ENCODE measurements at places on chromosomes 3 and 15.
A peak's percentile ranks its signal among the peaks of the same experiment; 100 is the strongest.

- no peak for DNase-seq
These were observed 15.4 kb downstream of the ANPEP start for GRCh38 chr15:89799011-89799911.

DNA sequence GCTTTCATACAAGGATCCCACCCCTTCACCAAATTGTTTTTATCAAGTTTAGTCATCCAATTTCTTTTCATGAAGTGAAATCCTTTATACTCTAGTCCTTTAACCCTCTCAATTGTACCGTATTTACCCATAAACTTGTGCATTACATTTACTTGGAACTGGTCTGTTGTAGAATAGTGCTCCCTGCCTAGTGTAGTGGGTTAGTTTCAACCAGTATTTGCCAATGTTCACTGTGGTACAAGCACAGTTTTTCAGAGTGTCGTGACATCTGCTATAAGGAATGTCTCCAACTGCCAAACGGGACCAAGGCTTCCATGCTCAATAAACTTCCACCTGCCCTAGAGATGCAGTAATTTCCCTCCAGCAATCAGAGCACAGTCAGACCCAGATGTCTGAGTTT is 211.9 kb downstream of the KCNAB1 start:
- no peak for DNase-seq

GRCh38 chr3:127002195-127003174 is 19.6 kb downstream of the PLXNA1 start:
- no peak for DNase-seq

- DNase-seq = peak; percentile 48
These were observed 103.9 kb downstream of the HCN4 start for GRCh38 chr15:73264881-73265280.
